ENCODE measurements at places on chromosomes 4 and X.

DNA sequence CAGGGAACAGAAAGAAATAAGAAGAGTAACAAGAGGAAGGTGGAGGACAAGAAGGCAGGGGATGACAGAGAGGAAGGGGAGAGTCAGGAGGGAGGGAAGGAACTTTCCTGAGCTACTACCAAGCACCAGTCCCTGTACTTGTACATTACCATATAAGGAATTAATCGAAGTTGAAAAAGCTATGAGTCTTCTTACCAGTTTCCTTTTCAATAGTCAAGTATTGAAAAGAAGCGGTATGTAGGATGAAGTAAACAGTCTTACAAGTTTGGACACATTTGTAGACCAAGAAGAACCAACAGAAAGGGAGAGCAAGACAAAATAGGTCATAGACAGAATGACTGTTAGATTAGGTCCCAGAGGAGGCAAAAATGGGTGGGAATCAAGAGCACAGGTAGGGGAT lies 629.7 kb upstream of the DIPK2B start:
- no peak for DNase-seq

GRCh38 chr4:47577779-47578553 lies 92.9 kb downstream of the ATP10D start:
- DNase-seq: no peak

DNA sequence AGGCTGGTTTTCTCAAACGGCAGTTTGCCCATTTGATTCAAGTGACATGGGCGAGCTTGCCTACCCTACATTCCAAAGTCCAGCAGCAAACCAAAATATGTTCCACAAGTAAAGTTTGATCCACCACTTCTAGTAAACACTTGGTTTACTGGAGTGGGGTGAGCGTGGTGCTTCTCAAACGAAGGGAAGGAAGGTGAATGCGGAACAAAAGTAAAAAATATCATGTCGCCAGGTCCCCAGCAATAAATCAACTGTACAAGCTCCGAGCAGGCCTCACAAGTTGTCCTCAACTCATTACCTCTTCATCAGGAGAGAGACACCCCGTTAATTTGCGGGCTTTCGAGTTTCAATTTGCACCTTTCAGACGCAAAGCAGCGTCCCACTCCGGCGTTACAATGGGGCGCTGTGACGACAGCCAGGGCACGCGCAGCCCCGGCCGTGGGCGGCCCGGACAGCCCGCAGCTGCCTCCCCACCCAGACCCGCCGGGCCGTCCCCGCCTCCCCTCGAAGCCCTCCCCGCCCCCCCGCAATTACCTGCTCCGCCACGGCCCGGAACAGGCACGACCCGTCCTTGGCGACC lies 1.0 kb downstream of the OTUD4 start:
- peak; percentile 84 for DNase-seq

- DNase-seq: no peak
Measured at GRCh38 chr4:70818921-70819320, 20.8 kb downstream of the GRSF1 start.

DNA sequence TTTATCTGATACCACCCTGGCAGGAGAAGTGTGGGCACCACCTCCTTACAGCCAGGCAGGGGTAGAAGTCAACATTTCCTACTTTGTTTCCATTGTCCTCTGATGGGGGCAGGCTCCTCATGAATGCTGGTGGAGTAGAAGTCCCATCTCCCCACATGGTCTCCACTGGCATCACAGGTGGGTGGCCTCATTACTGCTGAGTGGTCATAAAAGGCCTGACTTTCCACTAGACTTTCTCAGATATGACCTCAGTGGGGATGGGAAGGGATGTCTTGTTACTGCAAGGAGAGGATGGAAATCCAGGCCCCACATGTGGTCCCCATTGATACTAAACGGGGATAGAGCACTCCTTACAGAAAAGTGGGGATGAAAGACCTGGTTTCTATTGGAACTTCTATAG lies 18.6 kb upstream of the BMP2K start:
- no peak for DNase-seq

DNA sequence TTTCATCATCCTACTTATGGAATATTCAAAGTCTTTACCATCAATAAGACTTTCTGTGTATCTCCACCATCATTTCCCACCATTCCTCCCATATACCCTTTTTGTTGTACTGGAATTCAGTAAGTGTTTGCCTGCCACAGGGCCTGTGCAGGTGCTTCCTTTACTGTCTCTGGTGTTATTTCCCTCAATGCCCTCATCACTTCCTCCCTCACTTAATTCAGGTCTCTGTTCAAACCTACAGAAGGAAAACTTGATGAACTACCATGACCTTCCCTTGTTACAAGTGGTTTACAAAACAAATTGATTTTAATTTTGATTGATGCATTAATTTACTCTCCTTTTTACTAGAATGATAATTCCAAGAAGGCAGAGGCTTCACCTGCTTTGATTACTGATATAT lies 159.5 kb upstream of the FAT4 start:
- no peak for DNase-seq

GRCh38 chr4:139142980-139143379 lies 34.0 kb downstream of the ELF2 start:
- DNase-seq: no peak

DNA sequence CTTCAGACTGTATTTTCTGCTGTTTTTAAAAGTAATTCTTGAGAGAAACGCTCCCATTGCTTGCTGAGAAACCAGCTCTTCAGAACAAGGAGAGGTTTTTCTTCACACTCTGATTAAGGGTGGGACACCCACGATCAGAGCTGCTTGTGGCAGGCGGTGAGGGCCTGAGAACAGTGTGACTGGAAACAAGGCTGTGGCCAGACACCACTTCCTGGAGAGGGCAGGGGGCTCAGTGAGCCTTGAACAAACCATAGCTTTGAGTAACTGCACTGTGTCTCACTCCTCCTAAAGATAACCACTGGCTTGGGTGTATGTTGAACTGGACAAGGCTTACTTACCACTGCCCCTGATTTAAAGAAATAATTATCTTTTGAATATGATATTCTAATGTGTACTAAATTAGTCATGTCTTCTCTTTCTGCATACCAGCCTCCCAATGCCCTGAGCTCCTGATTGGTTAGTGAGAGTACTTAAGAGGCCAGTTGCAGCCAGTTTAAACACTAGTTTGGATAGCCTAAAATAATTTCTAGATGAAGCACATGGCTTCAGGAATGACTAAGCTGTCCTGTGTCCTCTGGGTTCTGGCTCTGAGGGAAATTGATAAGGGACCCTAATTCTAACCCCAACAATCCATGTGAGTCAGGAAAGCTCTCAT lies 3.7 kb upstream of the GPR82 start:
- peak; percentile 28 for DNase-seq

Data from GM13976 (cell line).